NCI-H1092 (cell line): ENCODE measurements at places on chromosomes 2 and 18.

GRCh38 chr18:2857491-2858131 lies 10.8 kb downstream of the EMILIN2 start:
- DNase-seq: no peak

GRCh38 chr2:195823206-195823605 lies 166.2 kb downstream of the SLC39A10 start:
- no peak for DNase-seq

GRCh38 chr2:137857881-137858280 lies 106.4 kb upstream of the HNMT start:
- no peak for DNase-seq

- DNase-seq: no peak
Measured at GRCh38 chr2:31070339-31071125, 67.7 kb downstream of the GALNT14 start.

GRCh38 chr2:238716585-238716984 lies 131.3 kb upstream of the TWIST2 start:
- DNase-seq: no peak

DNA sequence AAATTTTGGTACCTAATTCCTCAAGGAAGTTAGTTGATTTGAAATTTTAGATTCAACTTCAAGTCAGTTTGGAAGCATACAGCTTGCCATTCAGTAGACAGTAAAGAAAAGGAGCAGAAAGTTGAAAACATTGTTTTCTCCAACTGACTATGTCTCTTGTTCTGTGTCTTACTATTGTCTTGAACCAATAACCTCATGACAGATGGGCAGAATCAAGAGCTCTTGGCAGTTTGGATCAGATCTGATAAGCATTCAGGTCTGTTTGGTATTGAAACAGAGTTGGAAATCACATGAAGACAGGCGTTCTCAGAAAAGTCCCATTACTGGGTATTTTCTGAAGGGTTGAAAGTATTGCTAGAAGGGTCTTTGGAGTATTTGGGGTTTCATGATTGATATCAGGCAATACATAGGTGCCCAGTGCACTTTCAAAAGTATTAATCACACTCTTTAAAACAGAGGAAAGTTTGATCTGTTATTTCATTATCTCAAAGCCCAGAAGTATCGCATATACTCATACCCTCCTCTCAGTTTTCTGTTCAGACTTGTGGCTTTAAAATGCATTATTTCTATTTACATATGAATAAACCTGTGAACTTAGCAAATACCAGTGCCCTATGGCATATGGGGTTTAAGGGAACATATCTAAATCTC lies 428.4 kb upstream of the ZEB2 start:
- no peak for DNase-seq

GRCh38 chr18:5488844-5489243 lies 55.0 kb downstream of the EPB41L3 start:
- no peak for DNase-seq

- DNase-seq: no peak
Measured at GRCh38 chr2:42999391-42999841, 207.0 kb upstream of the HAAO start.

DNA sequence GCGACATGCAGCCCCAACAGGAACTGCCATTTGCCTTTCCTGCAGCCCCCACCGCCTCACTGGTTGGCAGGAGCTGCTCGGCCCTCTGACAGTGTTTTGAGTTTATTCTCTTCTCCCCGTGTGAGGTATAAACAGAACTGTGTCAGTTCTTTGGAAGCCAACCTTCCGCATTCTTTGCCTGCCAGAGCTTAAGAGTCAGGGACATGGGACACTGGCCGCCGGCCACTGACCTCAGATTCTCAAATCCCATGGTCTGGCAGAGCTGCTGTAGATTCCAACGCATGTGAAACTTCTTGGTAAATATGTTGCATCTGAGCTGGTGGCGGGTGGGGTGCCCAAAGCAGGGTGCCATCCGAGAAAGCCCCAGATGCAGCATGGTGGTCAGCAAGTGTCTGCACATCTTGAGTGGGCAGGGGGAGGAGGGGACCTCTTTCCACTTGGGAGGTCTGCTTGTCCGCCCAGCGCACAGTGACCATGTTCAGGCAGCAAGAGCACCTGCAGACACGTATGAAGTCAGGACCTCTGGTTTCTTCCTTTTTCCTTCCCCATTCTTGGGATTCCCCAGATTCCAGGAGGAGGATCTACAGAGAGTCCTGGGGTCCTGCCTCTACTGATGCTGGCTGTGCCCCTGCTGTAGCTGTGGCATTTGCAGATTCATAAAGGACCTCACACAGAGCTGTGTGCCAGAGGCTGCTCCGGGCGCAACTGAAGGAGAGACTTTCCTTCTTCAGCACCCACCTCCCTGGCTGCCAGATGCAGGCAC lies 23.8 kb downstream of the ASB18 start:
- DNase-seq: no peak

DNA sequence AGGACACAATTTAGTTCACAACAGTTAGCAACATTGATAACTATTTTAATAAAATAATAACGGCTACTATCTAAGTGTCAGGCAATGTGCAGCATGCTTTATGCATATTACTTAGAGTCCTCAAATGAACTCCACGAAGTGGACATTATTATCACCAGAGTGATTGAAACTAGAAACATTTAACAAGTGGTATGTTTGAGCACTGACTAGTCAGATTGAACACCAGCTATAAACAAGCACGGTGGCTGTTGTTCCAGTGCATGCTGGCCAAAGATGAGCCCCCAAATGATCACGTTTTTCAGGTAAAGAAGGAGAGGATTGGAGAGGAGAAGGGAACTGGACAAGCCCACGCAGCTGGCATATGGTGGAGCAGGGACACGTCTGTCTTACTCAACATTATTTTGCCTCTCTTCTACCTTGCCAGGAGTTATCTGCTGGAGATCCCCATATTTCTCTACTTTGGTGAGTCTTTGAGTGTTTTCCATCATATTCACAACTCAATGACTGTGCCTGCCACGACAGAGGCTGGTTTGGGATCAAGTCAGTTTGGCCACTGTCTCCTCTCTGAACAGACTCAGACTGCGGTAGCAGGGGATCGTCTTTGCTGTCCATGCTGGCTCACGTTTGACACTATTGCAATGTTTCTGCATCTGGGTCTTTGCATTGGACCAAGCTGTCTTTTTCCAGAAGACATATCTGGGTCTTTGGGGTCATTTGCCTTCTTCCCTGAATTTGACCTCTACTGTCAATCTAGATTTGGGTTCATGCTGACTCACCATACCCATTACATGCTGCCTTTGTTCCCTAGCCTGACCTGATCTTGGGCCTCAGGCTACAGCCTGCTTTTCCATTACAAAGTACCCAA lies 66.0 kb upstream of the ACSL3 start:
- DNase-seq: no peak

DNA sequence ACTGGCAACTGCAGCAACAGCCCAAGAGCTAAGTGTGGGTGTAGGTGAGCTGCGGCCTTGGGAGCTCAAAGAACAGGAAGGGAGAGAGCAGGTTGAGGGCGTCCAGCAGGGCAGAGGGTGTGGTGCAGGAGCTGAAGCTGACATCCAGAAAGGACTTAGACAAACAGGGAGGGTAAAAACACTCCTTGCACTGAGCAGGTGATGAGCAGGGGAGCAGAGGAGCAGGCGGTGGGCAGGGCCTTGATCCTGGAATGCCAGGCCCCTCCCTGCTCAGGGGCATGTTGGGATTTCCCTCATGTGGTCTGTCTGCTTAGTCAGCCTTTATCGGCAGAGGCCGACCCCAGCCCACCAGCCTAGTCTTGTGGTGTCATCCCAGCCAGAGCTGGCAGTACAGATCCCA lies 63.6 kb downstream of the VSNL1 start:
- DNase-seq: no peak

DNA sequence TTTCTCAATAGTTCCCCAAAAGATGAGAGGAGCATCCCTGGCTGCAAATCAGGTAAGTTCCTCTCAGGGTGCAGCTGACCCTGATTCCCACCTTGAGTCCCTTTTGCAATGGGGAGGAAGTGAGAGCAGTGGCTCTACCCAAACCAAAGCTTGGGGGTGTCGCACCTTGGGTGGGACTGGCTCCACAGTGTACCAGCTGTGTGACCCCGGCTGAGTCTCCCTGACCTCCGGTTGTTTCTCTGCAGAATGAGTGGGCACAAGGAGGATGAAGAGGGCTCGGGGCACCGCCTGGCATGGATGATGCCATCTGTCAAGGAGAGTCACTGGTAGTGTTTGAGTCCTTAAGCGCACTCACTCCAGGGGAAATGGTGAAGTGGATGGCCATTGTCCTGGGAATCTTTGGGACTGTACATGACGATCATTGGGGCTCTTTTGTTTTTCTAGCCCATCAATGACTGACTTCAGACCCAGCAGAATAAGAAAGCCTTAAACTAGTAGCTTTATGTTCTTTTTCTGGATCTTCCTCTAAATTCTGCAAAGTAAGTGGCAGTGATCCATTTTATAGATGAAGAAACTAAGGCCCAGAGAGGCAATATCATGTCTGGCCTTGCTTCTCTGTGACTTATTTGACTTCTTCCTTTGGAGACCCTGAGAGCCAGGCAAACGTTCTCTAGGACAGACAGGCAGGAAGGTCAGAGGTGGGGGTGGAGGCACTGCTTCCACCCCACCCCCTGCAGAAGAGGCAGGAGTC lies 106.3 kb upstream of the ST3GAL5 start:
- DNase-seq: no peak

DNA sequence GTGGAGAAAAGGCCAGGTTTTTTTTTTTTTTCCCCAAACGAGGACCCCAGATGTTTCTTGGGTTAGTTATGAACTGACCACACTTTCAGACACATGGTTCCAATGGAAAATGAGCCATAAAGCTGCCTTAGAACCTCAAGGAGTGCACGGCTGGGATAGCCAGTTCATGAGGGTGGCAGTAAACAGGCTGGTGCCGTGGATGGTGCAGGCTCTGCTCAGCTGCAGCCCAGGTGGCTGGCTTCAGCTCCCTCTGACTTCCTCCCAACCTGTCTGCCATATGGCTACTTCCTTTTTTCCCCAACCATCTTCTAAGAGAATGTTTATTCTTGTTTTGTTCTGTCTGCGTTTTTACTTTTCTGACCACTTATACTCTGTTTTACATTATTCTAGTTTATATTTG lies 109.8 kb upstream of the LMAN1 start:
- DNase-seq: no peak

DNA sequence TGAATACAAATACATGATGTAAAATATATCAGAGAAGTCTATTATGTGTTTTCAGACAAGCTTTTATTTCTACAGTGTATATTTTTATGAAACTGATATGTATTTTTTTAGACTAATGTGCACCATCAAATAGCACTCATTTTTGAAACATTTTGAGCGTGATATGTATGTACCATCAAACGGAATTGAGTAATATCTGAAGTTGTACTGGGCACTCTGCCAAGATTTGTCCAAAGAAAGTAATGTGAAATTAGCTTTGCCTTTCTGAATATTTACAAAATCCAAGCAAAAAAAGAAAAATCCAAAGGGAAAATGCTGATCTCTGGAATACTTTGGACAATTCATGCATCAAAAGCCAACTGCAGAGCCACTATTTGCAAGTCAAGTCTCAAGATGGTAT lies 972.0 kb downstream of the DPP10 start:
- DNase-seq: no peak
